NCI-H524 treated with DMSO at 0.1 percent for 48 hours (cell line): ENCODE measurements at places on chromosomes 5 and 9.

GRCh38 chr5:151022511-151023018 lies 2.2 kb downstream of the GPX3 start:
- no peak for DNase-seq

- DNase-seq: no peak
Observed at GRCh38 chr9:136588663-136589464, 43.0 kb upstream of the NOTCH1 start.

DNA sequence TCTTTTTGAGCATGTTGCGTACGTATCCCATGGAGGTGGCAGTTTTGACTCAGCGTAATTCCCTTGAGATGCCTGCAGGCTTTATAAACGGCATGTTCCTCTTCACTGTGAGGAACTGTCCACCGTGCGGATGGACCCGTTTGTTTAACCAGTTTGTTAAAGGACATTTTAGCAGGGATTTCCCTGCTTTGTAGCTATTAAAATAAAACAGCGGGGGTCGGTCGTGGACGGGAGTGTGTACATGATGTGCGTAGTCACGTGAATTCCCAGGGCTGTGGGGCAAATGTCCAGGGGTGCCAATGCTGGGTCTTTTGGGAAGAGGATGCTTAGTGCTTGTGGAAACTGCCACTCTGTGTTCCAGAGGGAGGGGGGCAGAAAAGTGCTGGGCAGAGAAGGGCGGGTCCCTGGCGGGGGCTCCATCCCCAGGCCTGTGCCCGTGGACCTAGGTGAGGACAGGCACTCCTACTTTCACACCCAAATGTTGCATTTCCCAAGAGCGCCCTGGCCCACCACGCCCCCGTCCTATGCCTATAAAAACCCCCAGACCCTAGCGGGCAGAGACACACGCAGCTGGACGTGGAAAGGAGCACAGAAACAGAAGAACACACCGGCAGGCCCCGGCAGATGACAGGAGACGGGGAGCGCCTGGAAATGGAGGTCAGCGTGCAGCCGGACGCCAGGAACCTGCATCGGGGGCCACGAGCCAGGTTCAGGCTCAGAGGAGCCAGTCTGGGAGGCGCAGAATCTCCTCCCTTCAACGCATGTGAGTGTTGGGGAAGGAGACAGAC lies 4.0 kb upstream of the TERT start:
- no peak for DNase-seq

- DNase-seq: no peak
Observed at GRCh38 chr9:121888438-121888775, 204.7 kb downstream of the TTLL11 start.

DNA sequence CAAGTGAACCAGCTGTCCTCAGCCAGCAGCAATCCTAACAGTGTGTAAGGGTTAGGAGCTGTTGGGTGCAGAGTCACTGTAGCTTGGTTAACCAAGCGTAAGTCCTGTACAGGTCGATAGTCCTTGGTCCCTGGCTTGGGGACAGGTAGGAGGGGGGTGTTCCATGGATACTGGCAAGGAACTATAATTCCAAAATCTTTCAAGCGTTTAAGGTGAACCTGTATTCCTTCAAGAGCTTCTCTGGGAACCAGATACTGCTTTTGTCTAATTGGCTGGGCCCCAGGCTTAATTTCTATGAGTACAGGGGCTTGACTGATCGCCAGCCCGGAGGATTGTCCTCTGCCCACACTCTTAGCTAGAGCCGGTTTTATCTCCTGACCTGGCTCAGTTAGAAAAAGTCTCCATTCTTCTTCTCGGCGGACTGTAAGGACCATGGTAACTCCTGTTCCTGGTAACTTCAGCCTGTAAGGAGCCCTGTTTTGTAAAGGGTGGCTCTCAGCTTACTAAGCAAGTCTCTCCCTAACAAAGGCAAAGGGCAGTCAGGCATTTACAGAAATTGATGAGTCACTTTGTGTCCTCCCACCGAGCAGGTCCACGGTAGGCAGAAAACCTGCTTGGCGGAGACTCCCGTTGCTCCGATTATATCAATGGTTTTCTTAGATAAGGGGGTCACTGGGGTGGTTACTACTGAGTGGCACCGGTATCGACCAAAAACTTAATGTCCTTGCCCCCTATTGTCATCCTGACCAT lies 6.0 kb upstream of the ZNF354C start:
- no peak for DNase-seq

DNA sequence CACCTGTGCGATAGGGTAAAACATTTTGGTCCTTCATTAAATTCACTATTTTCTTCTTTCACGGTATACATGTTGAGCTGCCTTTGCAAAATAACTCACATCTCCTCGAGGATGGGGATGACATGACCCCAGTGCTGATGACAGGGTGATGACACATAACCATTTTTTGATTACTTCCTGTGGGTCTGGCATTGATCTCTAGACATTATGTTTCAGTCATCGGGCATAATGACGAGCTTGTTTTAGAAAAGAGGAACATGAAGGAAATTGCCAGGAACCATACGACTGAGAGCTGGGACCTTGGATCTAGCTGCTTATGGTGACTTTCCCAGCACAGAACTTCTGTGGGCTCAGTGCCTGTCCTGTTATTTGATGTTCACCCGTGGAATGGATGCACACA lies 25.2 kb downstream of the COL5A1 start:
- DNase-seq: no peak

- DNase-seq: no peak
Observed at GRCh38 chr9:136100700-136101614, 5.9 kb upstream of the NACC2 start.

GRCh38 chr5:105632043-105632442 lies 2038.7 kb downstream of the EFNA5 start:
- no peak for DNase-seq

GRCh38 chr5:124161266-124161665 lies 585.2 kb downstream of the ZNF608 start:
- no peak for DNase-seq

DNA sequence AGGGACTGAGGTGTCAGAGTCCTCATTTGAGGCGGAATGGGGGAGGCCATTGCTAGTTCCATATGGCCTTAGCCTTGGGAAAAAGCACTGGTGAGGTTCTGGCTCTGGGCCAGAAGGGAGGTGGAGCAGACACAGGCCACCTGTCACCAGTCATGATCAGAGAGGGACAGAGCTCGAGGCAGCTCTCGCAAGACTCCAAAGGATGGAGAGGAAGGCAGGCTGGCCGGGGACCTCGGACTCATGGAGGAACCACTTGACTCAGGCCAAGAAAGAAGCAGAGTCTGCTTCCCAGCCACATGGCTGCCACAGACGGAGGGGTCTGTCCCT lies 29.2 kb upstream of the NSMF start:
- peak; percentile 79 for DNase-seq

DNA sequence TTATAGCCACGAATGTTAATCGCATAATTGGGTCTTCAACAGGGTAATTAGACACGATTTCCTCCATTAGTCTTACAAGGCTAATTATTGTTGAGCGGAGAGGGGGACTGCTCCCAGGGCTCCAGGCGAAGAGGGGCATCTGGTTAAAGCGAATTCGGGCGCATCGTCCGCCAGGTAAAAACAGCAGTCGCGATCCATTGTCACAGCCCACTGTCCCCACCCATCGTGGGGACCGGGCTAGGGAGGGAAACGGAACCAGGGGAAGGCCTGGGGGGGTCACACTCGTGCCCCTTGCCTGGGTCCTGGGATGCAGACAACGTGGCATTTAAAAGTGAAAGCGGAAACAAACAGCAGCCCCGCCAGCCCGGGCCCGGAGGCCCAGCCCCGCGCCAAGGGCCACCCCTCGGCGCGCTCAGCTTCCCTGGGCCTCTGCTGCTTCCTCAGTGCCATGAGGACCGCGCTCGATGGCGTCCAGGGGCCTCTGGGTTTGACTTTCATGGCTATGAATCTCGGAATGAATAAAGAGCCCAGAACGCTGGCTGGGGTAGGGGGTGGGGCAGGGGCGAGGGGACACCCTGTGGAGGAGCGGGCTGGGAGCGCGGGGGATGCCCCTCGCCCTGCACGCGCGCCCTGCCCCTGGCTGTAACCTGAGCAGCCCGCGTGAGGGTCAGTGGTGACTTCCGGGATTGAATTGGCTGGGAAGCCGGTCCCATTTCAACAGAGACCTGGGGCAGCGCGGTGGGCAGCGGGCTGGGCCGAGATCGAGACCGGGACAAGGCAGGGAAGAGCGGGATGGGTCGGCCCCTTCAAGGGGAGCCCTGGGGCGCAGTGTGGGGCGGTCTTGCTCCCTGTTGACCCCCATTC lies 99.9 kb downstream of the GTF3C4 start:
- DNase-seq: no peak

- no peak for DNase-seq
Observed at GRCh38 chr5:95959888-95960666, 1.6 kb downstream of the ELL2 start.

DNA sequence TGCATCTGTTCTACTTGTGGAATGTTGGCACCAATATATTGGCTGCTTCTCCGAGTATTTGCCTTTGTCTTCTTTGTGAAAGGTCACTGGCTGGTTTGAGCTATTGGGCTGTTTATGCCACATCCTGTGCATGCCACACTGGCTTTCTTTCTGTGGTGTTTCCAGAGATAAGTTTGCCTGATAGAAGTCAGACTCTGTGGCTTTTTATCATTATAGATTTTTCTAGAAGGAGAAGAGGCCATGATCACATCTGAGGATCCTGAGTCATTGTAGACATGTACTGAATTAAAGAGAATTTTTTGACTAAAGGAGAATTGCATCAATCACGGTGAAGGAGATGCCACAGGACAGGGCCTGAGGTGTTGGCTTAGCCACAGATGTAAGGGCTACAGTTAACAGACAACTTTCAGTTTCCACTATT lies 26.5 kb upstream of the CDKN2B start:
- no peak for DNase-seq

DNA sequence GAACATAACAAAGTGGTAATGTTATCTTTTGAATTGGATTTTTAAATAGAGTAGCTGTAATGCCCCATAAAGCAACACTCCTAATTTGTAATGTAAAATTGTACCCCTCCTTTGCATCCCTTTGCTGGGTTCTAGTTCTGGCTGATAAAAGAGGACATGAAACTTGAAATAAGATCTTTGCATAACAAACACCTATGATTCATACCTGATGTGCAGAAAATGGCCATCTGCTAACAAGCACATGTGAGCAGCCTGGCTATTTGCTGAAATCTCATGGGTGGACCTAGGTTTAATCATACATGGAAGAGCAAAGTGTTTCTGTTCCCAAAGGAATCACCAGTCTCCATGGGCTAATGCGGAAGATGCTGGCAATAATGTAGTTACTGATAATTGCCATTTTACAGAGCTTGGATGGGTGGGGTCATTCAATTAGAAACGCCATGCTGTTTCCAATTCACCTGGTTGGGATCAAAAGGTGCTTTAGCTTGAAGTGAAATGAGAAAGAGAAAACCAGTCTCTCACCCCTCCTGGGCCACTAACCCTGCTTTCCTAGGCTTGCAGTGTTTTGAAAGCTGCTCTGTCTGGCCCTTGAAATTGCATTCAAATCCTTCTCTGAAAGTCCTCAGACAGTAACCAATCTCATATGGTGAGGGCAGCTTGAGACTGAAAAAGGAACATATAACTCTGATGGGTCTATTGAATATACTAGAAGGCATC lies 585.1 kb downstream of the TLE4 start:
- DNase-seq: no peak

DNA sequence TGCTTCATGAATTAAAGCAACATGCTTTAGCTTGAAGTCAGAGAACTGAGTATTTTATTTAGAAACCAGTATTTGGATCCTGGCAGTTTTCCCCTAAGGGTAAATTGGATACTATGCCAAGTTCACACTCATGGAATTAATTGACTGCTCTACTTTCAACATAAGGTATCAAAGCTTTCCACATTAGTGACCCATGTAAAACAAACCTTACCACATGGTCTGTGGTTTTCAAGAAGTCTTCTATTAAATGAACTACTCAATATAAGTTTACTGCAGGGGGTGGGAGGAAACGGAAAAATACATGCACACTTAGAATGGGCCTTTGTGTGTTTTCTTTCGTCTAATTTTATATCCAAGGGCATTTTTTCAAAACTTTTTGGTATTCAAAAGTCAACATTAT lies 232.0 kb upstream of the FBXL7 start:
- DNase-seq: no peak

GRCh38 chr5:167587772-167588437 lies 703.5 kb upstream of the WWC1 start:
- peak; percentile 20 for DNase-seq

DNA sequence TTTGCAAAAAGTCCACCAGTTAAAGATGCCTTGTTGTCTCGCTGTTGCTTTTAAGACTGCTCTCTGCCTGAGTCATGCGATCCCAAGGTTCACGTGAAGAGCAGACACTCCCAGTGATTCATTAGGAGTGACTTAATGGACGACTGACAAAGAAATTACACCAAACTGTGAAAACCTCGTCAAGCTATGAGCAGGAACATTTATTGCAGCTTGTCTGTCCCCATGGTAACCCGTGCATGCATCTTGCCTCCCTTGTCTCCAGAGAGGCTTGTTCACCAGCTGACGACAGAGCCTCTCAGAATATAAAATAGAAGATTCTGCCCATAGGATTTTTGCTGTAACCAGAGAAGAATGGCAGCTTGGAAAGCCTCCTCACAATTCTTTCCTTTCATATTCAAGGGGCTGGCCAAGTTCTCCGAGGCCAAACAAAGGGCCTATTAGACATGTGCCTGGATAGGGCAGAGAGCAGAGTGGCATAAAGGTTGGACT lies 352.7 kb downstream of the SPOCK1 start:
- DNase-seq: no peak

DNA sequence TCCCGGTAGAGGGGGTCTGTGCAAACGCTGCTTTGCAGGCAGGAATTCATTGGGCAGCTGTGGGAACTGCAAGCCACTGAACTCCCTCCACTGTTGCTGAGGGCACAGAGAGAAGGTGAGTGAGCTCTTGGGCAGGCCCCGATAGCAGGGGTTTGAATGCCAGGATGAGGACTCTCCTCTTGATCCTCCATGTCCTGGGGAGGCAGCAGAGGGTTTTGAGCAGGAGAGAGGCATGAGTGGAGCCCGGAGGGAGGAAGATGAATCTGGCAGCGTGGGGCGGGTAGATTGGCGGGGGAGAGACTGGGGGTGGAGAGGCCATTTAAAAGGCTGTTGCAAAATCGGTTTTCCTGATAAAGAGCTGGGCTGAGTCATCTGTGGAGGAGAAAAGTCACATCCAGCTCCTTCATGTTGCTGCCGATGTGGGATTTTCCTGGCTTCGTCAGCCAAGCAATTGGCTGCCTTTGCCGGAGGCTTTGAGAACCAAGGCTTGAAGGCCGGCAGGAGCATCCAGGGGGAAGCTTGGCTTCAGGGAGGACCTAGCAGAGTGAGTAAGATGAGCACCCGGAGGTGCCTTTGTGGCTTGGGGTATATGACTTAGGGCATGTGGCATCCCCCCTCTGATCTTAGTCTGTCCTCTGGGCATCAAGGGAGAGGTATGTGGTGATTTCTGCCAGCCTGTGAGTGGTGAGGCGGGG lies at the start of gene SYNPO:
Gene SYNPO, plus strand, starts transcription at position 350 of the 695 bp plus-strand sequence. CDS start 7,616 bp downstream, outside the sequence.
- no peak for DNase-seq

DNA sequence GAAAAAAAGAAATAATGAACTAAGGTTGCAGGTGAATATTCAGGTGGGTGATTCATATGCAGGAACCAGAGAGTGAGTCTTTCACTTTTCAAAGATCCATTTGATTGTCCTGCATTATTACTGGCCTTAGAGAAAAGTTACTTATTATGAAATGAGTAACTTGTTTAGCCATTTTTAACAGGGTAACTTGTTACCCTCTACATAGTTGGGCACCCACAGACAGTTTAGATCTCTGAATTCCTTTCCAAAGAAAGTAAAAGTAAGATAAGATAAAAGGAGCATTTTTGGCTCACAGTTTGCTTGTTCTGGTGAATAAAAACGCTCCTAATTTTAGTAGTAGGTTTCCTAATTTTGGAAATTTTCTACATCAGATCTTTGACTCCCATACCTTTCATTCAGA lies 54.1 kb upstream of the DAB2 start:
- no peak for DNase-seq
